CD4-positive, alpha-beta memory T cell (primary cell): ENCODE measurements at places on chromosomes 2 and 18. TPM values are rescaled to one million over a fixed set of nuclear protein-coding genes. Genes with fewer than 3 reads are reported as not detected.

The YES1 gene
- polyA plus RNA-seq, result 1.9 TPM

The NEB gene
- not detected for polyA plus RNA-seq

The CRYGB gene
- not detected for polyA plus RNA-seq

DNA sequence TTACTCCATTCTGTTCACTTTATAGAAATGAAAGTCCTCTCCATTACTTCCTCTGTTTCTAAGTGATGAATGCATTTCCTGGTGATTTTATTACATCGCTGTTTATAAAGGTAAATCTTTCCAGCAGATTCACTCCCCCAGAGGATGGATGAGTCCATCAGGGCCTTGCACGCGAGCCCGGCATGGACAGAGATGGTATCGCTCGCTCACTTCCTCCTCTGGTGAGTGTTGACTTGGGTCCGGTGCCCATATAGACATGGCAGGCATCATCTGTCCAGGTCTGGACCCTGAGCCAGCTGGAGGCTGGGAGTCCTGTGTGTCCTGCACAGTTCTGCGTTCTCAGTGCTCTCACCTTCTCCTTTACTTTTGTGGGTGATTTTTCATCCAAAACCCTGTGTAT, 733.6 kb upstream of the SALL3 start:
- no peaks in the 10 kb centered on the region for H3K4me1 ChIP-seq
- no peaks in the 10 kb centered on the region for H3K27me3 ChIP-seq
- no peaks in the 10 kb centered on the region for H3K36me3 ChIP-seq
- no peak for DNase-seq
- no peak overlapping the region for H3K27ac ChIP-seq

DNA sequence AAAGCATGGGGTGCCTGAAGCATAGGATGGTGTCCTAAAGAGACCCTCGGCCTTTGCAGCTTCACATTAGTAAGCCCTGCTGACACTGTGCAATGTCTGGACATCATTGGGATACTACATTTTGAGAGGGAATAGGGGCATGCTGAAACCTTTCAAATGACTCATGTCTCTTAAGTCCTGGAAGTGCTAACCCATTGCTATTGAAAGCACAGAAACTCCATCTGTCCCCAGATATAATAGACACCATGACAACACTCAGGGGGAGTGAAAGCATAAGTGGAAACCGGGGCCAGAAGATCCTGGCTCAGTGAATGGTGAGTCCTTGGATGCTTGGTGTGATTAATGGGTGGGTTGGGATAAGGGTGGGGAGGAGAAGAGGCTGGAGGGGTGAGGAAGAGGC, 595.5 kb upstream of the ID2 start:
- DNase-seq, result no peak
- no peak overlapping the region for H3K4me3 ChIP-seq
- H3K4me1 ChIP-seq, result no peaks in the 10 kb centered on the region
- H3K27ac ChIP-seq, result no peak overlapping the region
- H3K27me3 ChIP-seq, result no peaks in the 10 kb centered on the region

DNA sequence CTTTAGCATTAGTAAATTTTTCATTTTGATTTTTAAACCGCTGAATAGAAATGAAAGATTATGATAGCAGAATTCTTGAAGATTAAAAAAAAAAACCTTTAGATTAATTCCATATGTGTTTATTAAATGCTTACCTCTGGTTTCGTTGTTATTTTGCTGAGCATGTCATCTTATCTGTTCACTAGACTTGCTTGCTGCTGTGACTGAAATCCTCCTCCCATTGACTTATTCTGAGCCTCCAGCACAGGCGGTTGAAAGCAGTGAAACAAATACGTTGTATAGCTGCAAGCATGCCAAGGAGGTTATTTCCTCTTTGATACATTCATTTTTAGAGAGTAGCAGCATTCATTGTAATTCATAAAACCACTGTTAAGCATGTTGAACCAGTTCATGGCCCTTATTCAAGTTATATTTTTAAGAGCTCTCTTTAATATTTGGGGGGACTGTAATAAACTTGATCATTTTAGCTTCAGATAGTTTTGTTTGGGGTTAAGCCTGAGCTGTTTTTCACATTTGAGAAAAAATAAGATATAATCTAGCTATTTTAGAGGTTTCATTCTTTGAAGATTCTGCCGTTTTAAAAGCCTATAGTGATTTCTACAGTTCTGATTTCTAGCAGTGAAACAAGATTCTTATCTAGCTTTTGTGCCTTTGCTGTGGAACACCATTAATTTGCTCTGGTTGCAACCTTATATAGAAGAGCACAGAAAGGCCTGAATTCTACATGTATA, at the start of gene HTR2B:
Gene HTR2B, minus strand, starts transcription at position 205 of the 731 bp plus-strand sequence. CDS start 1,278 bp downstream, outside the sequence.
- no peak within 1 kb of the TSS for H3K27ac ChIP-seq
- no peaks in the 10 kb centered on the region for H3K27me3 ChIP-seq
- H3K4me1 ChIP-seq, result peaks cover 23% of the 10 kb centered on the region

GRCh38 chr2:185384822-185385560, 353.6 kb upstream of the FSIP2 start:
- H3K27me3 ChIP-seq, result no peaks in the 10 kb centered on the region
- no peaks in the 10 kb centered on the region for H3K36me3 ChIP-seq
- H3K27ac ChIP-seq, result no peak overlapping the region
- no peaks in the 10 kb centered on the region for H3K4me1 ChIP-seq
